H7 (cell line): ENCODE measurements at places on chromosomes 13 and 19. TPM values are rescaled to one million over a fixed set of nuclear protein-coding genes. Genes with fewer than 3 reads are reported as not detected.

- no peak for DNase-seq
Observed at GRCh38 chr19:41617941-41618730, 8.7 kb downstream of the CEACAM4 start.

DNA sequence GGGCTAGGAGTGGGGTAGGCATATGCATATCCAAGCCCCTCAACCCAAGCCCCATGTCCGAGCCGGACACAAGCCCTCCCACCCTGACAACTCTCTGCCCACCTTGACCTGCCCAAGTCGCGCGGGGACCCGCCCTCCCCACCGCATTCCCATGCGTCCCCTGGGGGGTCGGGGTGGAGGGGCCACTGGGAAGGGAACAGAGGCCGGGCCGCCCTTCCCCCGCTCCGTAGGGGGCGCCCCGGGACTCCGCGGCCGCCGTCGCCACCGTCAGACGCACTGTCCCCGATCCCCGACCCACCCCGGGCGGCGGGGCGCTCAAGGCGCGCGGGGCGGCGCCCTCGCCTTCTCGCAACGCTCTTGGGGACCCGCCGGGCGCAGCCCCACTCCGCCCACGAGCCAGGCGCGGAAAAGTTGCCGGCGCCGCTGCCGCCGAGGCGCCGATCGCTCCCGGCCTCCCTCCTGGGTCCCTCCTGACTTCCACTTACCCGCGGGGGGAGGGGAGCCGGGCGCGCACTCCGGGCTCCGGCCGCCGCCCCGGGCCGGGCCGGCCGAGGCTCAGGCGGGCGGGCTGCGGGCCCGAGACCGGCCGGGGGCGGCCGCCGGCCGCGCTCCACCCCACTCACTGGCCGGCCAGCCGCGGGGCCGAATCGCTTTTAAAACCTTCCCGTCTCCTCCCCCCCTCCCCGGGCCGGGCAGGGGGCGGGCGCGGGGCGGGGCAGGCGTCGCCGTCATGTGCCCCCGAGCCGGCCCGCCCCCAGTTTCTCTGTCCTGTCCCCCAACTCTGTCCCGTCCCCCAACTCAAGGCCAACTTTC is 34.4 kb upstream of the NANOS3 start:
- peak; percentile 95 for DNase-seq

DNA sequence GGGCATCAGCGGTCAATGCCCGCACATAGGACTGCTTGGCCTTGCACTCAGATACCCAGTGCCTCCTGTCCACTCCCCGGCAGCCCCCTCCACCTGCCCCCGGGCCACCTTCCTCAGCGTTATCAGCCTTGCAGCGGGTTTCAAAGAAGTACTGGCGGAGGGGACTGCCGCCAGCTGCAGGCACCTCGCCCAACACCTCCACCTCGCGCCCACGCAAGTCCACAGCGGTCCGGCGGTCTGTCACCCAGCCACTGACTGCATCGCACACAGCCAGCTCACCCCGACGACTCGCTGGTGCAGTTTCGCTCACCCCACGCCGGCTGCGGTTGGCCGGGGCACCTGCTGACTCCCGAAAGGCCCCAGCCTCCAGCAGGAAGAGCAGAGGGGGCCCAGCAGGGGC is 3.2 kb downstream of the NTF4 start:
- DNase-seq, result peak; percentile 43

DNA sequence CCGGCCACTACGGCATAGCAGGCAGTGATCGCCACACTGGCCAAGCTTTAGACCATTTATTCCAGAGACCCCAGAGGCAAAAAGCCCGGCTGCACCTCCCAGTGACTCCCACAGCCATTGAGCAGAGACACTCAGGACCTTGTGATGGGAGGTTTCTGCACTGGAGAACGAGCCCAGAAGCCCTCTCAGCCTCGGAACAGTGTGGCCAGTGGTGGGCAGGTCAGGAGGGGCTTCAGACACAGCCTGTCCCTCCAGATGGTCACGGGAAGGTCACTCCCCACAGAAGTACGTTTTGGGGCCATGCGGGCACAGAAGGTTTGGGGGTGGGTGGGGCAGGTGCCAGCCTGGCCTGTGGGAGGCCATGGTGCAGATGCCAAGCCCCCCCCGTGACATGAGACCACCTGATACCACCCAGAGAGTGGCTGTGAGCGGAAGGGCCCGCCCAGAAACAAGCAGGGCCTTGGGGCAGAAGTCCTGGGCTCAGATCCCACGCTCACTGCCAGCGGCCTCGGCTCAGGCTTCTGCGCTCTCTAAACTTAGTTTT is 599 bp upstream of the F10 start:
- peak; percentile 61 for DNase-seq

GRCh38 chr19:873084-873483 is 13.6 kb downstream of the CFD start:
- DNase-seq, result peak; percentile 88

The CGB8 gene
- total RNA-seq, result not detected in 2 replicates

- DNase-seq, result no peak
Observed at GRCh38 chr19:15280048-15280725, 47.9 kb upstream of the EPHX3 start.

DNA sequence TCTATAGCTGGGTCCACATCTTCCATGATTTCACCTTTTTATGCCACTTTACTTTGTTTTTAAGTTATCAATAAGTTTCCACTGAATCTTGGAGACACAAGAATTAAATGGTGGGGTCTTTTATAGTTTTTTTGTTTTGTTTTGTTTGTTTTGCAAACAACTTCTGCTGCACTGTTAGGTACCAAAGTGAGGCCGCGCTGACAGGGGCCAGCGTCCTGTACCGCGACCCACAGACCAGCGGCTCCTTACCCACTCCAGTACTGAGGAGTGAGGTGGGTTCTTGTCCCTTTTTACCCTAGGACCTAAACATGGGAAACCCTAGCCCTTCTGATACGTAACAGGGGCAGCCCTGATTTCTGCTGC is 75.8 kb upstream of the MCF2L start:
- no peak for DNase-seq

The LHB gene
- not detected in 2 replicates for total RNA-seq

The CNN1 gene
- total RNA-seq, result 24.1 and 26.7 TPM in 2 replicates

The ZNF491 gene
- total RNA-seq, result 0.03 TPM in 1 of 2 replicates, not detected in the other

DNA sequence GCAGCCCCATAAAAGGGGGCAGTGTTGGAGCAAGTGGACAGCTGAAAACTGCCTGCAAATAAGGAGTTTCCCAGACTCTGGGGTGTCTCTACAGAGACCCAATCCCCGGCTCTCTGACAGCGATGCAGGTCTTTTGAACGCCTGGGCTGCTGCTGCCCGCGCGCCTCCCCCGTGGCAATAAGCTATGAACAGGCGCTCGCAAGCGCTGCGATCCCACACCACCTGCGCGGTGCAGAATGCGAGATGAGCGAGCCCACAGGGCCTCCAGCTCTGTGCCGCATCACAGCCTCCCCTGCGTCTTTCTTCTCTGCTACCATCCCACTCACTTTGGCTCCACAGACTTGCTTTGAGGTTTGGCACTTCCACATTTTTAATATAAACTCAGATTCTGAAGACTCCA is 62.3 kb downstream of the KCTD15 start:
- no peak for DNase-seq

The CPB2 gene
- not detected in 2 replicates for total RNA-seq

DNA sequence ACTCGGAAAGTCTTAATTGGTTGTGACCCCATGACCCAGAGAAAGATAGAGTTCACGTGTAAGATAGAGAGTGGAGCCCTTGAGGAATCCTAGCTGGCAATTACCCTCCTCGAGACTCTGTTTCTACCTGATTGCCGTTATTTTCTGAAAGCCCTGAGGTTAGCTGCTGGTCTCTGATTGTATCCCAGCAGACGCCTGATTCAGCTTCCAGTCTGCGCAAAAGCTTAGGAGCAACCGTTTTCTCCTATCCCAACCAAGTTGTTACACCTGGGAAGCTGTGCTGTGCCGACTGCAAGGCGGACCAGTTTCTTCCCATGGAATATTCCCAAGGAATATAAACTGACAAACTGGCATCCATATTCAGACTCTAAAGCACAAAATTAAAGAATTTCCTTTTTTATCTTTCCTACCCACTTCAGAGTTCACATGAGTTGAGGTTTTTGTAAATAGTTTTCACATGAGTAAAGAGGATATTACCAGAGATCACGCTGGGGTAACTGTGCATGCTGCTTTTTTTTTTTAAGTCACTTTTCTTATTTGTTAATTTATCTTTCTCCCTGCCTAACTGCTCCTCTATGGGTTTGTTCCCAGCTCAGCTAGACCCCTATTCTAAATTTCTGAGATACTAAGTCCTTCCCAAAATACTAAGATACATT is 1.5 kb upstream of the TRPC4 start:
- peak; percentile 24 for DNase-seq

- no peak for DNase-seq
Observed at GRCh38 chr13:89827552-89827951, 1519.9 kb upstream of the MIR17HG start.

DNA sequence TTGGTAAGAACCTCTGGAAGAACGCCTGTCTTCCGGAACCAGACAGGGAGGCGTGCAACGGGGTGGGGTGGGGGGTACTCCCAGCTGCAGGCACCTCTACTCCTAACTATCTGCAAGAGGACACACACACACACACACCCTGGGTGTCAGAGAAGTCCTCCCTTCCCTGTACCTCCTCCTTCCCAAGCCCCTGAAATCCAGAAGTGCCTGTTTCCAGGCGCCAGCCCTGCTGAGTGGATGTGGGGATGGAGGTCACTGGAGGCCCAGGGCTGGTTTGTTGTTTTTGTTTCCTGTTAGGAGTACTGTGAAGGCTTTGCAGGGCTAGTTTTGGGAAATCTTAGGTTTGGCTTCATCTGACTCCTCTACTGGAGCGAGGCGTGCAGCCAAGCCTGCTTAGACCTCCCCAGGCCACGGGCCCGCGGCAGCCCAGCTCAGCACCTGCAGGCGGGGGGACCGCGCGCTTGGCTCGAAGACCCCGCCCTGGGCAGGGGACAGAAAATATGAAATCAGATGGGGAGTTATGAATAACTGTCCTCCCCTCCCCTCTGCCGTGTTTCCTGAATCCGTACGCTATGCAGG is 36.4 kb downstream of the SOX1 start:
- peak; percentile 68 for DNase-seq

- DNase-seq, result peak; percentile 19
Observed at GRCh38 chr19:11106477-11106876, 17.2 kb downstream of the LDLR start.

GRCh38 chr13:110266983-110267382 is 40.0 kb downstream of the COL4A1 start:
- peak; percentile 86 for DNase-seq

DNA sequence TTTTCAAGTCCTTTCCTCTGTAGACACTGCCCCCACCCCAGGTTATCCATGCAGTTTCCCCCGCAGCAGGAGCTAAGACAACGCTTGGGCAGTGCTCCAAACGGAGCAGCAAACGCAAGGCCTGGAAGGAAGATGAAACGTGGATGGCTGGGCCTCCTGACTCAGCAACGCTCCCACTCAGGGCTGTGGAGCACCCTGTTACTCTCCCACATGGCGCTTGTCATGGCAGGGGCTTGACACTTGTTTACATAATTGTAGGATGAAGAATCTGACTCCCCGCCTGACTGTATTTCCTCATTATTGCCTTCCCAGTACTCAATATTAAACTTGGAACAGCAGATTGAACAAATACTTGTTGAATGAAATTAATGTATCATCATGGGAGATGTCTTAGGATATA is 799 bp upstream of the C1QTNF9B start:
- no peak for DNase-seq

DNA sequence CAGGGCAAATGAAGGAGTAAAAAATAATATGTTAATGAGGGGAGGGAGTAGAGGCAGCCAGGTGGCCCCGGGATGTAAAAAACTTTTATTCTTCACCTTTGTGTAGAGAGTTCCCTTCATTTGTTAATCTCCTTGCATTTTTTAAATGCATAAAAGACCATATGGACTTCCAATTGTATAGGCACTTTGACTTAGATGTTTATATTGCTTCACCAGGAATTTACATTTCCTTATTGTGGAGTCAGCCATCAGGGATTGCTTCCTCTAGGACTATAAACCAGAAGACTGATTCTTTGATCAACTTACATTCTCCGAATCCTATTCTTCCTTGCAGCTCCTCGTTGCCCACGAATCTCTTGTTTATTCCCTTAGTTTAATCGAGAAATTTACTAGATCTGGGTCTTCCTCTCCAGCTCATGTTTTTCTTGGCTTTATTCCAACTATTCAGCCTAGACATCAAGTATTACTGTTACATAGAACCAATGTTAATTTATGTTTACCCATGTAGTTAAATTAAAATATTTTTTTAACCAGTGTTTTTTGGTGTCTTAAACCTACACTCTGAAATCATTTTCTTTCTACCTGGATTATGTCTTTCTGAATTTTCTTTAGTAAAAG is 1187.0 kb upstream of the SLC10A2 start:
- peak; percentile 6 for DNase-seq

The ZNF709 gene
- total RNA-seq, result 0.30 and 0.42 TPM in 2 replicates

DNA sequence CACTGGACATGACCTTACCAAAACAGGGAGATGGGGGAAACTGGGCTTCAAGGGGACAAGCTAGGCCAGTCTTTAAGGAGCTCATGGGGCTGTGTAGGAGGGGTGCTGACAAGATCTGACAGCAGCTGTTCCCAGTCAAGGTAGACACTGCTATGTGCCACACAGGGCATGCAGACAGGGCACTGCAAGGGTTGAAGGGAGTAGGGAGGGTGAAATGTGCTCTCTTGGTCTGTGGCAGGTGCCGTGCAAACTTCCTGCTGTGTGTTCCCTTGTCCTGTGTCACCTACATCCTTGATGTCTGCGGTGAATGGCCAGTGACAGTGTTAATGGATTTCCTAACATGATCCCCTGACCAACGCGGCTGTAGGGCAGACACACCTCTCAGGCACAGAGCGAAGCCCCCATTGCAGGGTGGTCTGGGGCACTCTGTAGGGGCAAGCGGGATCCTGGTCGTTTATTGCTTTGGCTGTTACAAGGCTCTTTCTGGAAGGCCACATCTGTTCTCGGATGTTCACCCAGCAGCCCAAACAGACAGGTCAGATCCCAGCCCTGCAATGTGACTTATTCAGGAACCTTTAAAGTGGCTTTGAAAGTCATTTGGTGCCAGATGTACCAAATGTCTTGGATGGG is 199.5 kb upstream of the ZNF536 start:
- DNase-seq, result no peak

DNA sequence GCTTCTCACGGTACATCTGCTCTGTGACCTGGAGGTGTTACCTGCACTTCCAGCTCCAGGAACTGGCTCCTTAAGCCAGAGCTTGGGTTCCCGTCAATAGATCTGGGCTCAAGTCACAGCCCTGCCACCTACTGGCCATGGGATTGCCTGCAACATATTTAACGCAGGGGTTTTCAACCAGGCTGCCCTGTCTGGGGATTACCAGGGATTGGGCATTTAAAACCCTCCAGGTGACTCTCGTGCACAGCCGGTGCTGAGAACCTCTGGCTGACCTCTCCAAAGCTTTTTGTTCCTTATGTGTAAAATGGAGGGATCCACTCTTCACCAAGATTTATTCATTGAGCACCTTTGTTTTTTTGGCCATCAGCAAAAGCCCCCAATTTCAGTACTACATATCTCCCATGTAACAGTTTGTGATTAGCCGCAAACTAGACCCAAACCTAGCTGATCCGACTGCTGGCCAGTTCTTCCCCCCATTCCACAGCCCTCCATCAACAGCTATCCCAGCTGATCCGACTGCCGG is 76.6 kb upstream of the STK24 start:
- peak; percentile 86 for DNase-seq

The GIPC3 gene
- total RNA-seq, result 0.11 and 0.21 TPM in 2 replicates

The OR10H1 gene
- not detected in 2 replicates for total RNA-seq

The SPRED3 gene
- 1.6 and 4.2 TPM in 2 replicates for total RNA-seq

- DNase-seq, result no peak
Observed at GRCh38 chr19:45245826-45246225, 619 bp upstream of the EXOC3L2 start.

The ZNF433 gene
- 0.11 TPM in 1 of 2 replicates, not detected in the other for total RNA-seq

- DNase-seq, result no peak
Observed at GRCh38 chr13:24147570-24147963, 13.0 kb upstream of the SPATA13 start.
